ENCODE measurements at places on chromosomes 5 and 9.
A peak's percentile ranks its signal among the peaks of the same experiment; 100 is the strongest.

DNA sequence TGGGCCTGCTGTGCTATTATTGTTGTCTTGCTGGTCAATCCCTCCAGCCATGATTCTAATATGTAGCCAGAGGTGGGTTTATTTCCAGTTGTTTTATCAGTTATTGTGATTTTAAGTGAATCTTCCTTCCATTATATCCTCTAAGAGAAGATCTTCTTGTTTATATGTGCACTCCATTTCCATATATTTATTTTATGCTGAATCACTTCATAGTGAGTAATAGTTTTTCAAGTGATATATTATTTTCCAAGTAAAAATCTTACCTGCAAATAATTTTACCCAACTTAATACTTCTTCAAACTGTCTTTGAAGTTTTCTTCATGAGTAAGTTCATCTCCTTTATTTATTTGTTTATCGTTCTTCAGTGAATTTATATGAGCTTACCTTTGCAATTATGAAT, 13.5 kb upstream of the GPR150 start:
- DNase-seq: no peak

GRCh38 chr5:150441813-150442698, 7.5 kb downstream of the RPS14 start:
- DNase-seq: no peak

GRCh38 chr9:134835448-134835847, 45.2 kb upstream of the FCN2 start:
- DNase-seq: no peak

DNA sequence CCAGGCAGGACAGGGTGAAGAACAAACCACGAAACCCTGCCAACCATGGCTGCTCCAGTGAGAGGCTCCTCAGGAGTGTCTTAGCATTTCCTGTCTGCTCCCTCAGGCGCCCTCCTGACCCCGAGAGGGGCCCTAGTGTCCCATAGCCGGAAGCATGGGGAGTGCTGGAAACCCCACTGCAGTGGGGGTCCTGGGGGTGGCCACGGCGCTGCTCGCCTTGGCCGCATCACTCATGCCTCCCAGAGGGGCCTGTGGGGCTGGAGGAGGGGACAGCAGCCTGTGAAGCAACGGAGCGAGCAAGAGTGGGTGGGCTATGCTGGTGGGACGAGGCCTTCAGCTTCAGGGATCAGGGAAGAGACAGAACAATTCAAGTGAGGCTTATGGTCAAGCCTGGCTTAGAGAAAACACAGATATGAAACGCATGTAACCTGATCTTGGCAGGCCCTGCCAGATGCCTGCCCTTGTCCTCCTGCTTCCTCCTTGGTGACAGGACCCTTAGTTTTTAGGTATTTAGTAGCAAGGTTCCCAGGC, 219.1 kb downstream of the FANCC start:
- no peak for DNase-seq

DNA sequence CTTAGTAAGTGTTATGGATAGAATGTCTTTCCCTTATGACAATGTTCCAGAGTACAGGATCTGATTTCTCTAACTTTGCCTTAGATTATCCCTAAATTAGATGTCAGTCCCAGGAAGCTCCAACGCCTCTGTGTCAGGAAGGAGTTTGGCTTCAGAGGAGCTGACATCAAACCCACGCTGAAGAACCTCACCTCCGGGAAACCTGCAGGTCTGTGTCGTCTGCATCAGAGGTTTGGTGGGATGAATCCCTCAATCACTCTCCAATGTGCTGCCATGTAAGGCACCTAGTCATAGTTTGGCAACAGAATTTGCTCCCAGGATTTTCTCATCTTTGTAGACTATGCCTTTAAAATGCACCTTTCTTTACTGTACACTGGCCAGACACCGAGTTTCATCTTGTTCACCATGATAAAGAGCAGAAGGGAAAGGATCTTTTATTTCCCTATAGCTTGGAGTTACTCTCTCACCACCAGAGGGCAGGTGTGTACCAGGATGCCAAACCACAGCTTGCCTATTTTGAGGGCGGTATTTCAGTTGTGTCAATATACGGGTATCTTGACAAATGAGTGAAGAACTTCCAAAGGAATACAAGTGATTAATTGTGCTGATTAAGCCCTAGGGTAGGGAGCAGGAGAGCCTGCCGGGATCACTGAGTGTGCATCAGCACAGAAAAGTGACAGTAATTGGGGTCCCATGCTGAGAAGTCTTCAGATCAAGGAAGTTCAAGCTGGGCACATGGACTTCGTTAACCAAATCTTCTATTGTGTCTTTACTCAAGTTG, 23.4 kb downstream of the MINAR2 start:
- DNase-seq: peak; percentile 78

- DNase-seq: no peak
These were observed 92.5 kb downstream of the PCDH1 start for GRCh38 chr5:141785711-141786110.

DNA sequence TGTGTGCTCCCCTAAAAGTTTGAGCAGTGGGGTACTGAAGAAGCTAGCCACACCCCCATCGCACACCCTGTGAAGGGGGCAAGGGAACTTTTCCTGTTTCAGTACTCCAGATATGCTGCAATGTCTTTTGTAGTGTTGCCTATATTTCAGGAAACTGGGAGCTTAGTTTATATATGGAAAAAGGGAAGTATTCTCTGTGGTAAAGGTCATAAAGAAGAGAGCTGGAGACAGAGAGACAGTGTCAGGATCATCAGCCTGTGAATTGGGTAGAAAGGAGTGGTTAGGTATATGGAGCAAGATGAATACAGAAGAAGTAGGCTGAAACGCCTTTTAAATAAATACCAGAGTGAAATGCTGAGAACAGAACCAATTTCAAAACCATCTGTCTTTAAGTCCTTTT, 82.2 kb upstream of the C9orf72 start:
- no peak for DNase-seq
